Thymus (tissue), 14 donors: ENCODE measurements at places on chromosomes 16 and 17.

DNA sequence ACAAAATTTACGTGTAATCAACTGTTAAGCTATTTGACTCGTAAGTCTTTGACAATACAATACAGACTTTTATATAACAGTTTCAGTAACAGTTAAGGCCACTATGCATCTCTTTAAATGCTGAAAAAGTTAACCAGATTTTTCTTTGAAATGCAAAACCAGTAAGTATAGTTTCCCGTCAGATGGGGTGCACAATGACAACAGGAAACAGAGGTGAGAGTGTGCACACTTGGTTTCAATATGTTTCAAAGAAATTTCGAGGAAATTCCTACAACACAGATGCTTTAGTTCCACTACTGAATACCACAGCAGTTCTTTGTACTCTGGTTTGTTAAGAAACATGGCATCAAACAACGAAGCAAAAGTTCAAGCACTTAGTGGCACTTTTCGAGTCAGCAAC lies 48.4 kb downstream of the RNF157 start:
- DNase-seq = peak; percentile 81

DNA sequence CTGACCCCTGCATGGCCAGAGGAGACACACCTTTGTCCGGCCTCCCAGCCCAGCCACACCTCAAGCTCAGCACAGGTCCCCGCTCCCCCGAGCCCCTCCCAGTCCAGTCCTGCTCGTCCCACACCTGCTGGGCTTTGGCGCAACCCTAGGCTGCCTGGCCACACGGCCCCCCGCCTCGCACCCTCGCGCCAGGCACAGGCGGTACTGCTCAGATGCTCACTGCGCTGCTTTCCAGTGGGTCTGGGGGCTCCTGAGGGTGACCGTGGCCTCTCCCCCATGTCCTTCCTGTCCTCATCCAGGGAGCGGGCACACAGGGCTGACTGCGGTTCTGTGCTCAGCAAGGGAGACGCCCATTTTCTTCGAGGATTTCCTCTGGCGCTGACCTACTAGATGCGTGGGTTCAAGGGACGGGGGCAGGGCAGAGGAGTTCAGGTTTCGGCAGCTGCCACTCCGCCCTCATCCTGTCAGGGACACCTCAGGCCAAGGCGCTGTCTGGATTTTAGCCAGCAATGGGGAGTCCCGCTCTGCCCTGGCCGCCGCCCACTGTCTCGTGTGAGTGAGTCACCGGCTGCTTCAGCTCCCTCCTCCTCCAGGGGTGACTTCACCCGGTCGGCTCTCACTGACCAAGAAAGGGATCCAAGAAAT lies 118.0 kb upstream of the ZNF469 start:
- no peak for DNase-seq

DNA sequence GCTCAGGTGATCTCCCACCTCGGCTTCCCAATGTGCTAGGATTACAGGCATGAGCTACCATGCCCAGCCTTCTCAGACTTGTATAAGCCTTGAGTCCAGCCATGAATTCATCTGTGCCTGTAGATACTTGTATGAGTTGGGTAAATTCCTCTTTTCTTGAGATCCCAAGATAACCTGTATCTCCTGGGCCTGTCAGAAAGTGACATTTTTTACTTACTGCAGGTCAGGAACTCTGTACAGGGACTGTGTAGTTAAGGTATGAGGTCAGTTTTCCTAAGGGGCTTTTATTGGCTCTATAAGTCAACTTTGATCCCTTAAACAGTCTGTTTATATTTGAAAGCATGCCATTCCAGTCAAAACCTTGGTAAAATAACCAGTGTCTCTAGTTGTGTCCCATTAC lies 106.3 kb upstream of the HAS3 start:
- no peak for DNase-seq

GRCh38 chr16:84740596-84741116 lies 40.9 kb downstream of the USP10 start:
- no peak for DNase-seq

DNA sequence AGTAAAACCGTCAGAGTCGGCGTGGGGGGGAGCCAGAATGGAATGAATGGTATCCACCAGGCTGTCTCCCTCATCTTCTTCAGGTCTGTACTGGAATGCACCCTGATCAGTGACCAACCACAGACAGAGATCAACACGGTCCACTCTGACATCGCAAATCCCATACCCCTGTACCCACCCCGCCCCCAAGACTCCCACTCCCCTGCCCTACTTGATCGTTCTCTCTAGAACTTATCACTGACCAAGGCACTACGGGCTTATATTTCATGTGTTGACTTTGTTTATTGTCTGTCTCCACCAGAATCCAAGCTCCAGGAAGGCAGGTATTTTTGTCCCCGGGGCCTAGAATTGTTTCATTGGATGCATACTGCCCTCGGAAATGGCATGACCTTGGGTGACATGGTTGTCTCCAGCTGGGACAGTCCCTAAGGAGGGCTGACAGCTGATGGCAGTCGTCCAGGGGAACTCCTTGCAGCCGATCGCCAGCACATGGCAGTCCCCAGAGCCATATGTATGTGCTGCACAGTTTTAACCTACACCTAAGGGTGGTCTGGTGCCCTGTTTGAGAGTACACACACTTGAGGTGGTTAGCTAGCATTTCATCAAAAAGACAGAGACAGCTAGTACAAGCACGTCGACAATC lies 526 bp upstream of the MFSD6L start:
- DNase-seq = no peak

DNA sequence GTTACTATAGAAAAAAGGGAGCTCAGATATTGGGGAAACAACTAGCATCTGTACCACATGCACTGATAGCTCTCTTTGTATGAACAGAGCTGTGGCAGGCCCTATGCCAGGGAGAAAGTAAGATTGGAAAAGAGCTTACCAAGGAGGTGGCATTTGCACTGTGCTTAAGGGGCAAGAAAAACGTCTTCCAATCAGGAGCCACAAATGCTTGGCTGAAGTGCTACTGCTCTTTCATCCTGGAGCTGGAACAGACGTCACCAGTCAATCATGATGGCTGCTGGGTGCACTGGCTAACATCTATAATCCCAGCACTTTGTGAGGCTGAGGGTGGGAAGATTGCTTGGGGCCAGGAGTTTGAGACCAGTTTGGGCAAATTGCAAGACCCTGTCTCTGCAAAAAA lies 218.5 kb downstream of the SEC14L1 start:
- DNase-seq = no peak
